Stimulated activated CD4-positive, alpha-beta T cell treated with anti-CD3 and anti-CD28 coated beads, Interleukin-1b, Interleukin-23, amount 100 ng/mL, for 1 hour (primary cell): ENCODE measurements at places on chromosomes 4 and X.

DNA sequence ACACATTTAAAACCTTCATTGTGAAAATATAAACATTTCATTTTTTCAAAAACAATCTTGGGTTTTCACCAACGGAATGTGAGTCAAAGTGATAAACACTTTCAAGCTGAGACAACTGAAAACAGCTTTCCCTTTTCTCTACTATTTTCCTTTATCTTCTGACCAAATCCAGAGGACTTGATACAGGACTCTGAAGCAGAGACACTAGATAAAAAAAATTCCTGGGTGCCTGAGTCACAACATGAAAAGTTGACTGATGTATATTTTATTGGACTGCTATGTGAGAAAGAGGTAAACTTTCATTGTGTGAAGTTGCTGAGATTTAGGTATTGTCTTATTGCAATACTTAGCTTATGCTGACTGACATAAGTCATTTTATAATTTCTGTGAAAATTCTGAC lies 411.2 kb downstream of the SPOCK3 start:
- no peak for DNase-seq

DNA sequence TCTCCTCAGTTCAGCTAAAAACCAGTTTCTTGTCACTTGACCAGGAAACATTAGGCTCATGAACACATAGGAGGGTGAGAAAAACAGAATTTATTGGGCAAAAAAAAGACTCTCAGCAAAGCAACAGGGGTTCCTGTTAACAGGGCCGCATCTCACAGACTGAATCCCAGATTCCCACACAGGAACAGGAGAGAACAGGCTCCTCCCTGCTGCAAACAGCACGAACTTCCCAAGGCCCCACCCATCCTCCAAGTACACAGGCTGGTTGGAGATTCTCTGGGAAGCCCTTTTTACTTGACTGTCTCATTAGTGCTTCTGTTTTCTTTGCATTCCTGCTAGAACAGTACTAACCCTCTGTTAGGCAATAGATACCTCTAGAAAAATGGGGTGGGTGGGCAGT lies 52.4 kb upstream of the IL21 start:
- no peak for DNase-seq

DNA sequence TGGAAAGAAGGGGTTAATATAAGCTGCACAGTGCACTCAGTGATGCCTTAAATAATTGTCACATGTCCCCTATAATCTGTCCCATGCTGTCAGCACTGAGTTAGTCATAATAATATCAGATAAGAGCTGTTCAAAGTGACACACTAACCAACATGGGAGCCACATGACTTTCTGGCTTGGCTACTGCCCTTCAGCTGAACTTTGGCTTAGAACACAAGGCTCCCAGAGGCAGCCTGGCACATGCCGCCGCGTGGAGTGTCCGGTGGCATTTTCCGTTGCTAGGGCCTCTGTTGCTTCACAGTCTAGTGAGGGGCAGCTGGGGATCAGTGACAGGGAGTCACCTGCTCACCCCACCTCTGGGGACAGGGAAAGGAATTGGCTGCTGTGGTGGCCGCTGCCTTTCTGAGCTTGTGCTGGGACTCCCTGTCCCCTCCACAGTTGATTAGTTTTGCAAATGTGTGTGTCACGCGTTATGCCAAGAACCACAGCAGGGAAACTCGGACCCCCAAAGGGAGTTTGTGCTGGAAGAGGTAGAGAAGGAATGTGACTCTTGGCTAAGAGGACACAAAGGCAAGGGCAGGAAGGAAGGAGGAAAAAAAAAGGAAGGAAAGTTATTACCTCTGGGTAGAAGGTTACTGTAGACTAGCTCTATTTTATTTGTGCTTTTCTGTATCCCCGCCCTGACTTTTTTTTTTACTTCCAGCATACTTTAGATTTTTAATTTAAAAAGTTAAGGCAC lies 41.1 kb upstream of the PPARGC1A start:
- no peak for DNase-seq

DNA sequence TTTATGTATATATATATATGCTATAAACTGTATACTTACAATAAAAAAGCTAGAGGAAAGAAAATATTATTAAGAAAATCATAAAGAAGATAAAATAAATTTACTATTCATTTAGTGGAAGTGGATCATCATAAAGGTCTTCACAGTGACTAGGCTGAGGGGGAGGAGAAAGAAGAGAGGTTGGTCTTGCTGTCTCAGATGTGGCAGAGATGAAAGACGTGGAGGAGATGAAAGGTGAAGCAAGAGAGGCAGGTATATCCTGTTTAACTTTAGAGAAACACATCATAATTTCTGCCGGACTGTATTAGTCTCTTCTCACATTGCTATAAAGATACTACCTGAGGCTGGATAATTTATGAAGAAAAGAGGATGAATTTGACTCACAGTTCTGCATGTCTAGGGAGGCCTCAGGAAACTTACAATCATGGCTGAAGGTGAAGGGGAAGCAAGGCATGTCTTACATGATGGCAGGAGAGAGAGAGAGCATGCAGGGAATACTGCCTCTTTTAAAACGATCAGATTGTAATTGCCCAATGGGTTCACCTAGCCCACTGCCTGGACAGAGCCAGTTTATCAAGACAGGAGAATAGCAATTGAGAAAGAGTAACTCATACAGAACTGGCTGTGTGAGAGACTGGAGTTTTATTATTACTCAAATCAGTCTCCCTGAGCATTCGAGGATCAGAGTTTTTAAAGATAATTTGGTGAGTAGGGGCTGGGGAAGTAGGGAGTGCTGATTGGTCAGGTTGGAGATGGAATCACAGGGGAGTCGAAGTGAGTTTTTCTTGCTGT lies 22.1 kb upstream of the RRAGB start:
- DNase-seq = no peak

DNA sequence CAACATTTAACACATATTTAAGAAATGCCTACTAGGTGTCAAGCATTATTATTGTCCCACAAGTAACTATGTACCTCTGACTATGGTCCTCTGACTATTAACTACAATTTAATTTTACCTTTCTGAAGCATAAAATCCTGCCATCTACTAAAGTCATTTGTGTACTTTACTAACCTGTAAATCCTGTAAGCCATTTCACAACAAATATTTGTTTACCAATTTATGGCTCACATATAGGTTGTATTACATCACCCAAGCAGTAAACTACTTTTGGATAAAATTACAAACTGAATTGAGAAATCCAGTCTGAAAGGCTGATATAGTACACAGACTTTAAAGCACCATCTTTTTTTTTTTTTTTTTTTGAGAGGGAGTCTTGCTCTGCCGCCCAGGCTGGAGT lies 43.8 kb downstream of the CNGA1 start:
- no peak for DNase-seq

- DNase-seq = no peak
Measured at GRCh38 chr4:100929758-100930157, 411.9 kb upstream of the EMCN start.

- no peak for DNase-seq
Measured at GRCh38 chr4:54543088-54543795, 114.5 kb upstream of the KIT start.

- DNase-seq = no peak
Measured at GRCh38 chr4:75968084-75968483, 22.7 kb downstream of the SDAD1 start.

GRCh38 chr4:173518425-173519102 lies 11.5 kb downstream of the HAND2 start:
- DNase-seq = no peak

GRCh38 chrX:9135901-9136510 lies 102.1 kb upstream of the FAM9B start:
- no peak for DNase-seq

DNA sequence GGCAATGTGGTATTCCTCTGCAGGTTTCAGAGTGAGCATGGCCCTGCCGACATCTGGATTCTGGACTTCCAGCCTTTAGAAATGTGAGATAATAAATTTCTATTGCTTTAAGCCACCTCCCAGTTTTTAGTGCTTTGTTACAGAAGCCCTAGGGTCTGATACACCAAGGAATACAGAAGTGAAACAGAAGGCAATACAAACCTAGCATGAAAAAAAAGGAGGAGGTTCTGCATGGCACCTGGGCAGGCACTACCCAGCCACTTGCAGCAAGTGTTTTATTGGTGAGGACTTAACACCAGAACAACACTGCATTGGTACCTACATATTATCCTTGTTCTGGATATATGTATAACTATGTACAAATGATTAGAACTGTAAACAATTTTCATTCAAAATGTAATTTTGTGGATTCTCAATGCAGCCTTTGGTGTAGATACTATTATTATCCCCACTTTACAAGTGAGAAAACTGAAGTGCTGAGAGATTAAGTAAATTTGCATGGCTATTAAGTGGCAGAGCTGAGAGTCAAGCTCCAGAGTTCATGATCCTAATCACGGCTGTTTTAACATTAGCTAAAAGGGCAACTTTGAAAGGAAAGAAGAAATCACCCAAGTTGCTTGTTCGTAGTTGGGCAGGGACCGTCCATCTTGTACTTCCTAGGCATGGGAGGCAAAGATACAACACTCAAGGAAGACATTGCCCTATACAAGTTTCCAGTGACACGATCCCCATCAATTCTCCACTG lies 71.8 kb downstream of the IL21 start:
- DNase-seq = no peak

DNA sequence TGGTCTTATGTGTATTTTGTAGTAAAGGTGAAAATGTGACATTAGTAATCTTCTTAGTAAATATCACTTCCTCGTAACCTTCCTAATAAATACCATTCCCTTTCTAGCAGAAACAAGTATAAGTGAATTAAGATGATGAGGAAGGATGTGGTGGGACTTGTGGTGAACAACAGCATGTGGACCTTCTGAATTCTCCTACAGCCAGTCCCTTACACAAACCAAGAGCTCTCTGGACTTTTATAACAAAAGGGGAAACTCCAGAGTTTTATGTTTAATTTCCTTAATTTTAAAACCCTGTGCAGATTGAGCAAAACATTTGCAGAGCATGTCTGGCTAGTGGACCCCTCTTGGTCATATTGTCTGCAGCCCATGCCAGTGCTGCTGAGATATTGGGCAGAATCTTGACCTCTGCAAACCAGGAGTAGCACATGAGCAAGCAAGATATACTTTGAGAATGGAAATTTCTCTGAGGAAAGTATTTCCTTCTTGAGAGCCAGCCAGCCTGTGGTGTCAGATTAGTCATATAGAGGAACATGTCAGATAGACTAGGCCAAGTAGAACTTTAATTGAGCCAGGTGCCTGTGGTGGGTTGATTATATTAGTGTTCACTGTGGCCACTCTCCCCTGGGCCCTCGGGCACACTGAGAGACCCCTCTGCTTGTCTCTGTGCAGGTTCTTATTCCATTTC lies 328.2 kb downstream of the DKK2 start:
- no peak for DNase-seq

DNA sequence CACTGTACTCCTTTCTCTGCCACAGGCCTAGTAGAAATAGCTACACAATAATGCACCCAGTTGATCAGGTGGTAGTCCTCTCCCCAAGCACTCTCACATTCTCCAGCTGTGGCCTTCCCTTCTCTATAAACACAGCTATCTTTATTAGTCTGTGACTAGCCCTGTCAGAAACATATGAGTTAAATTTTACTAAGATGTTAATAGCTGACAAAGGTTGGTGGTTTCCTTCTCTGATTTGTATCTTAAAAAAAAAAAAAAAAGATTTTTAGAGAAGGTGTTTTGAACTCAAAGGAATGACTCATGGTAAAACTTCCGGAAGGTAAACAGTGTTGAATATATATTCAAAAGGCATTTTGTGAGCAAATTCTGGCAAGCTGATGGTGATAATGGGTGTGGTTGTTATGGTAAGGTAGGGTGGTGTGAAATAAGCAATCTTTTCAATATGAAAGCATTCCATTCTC lies 327.4 kb downstream of the PPP3CA start:
- no peak for DNase-seq
